Endothelial cell of umbilical vein (primary cell): ENCODE measurements at places on chromosomes 13 and 19. TPM values are rescaled to one million over a fixed set of nuclear protein-coding genes. Genes with fewer than 3 reads are reported as not detected.

Gene AMER2
- not detected in 2 replicates for total RNA-seq

Gene CYP2A7
- total RNA-seq, result not detected in 2 replicates

Gene FOSB
- 2.0 and 23.0 TPM in 2 replicates for total RNA-seq

Gene HSD17B14
- 20.9 and 21.5 TPM in 2 replicates for total RNA-seq

Gene GNG7
- total RNA-seq, result 0.72 and 0.84 TPM in 2 replicates

Gene IRGQ
- 33.2 and 34.1 TPM in 2 replicates for total RNA-seq

Gene KLK3
- not detected in 2 replicates for total RNA-seq

Gene ATG4D
- total RNA-seq, result 19.8 and 21.8 TPM in 2 replicates

Gene FDX2
- 20.5 and 22.4 TPM in 2 replicates for total RNA-seq

Gene SYDE1
- 35.3 and 38.2 TPM in 2 replicates for total RNA-seq

Gene MEIOSIN
- not detected in 2 replicates for total RNA-seq

Gene COL4A2
- 792 and 935 TPM in 2 replicates for total RNA-seq

Gene TPP2
- total RNA-seq, result 46.7 TPM in 2 replicates

Gene YJEFN3
- 2.1 and 2.4 TPM in 2 replicates for total RNA-seq

Gene MEDAG
- 27.2 and 30.2 TPM in 2 replicates for total RNA-seq

Gene FREM2
- total RNA-seq, result not detected in 2 replicates

Gene CACNA1A
- 0.38 and 0.51 TPM in 2 replicates for total RNA-seq

Gene CEACAM3
- total RNA-seq, result not detected in 2 replicates

Gene ZNF723
- total RNA-seq, result not detected in 2 replicates

Gene CFAP97D2
- not detected in 2 replicates for total RNA-seq

Gene TMPRSS9
- total RNA-seq, result not detected in 2 replicates

Gene LILRA1
- total RNA-seq, result not detected in 2 replicates

Gene PCDH9
- total RNA-seq, result 3.4 and 5.2 TPM in 2 replicates

Gene SPRED3
- total RNA-seq, result 13.5 and 15.7 TPM in 2 replicates

Gene PINLYP
- 2.6 and 5.5 TPM in 2 replicates for total RNA-seq

Gene OR7D2
- not detected in 2 replicates for total RNA-seq

Gene FAM83E
- total RNA-seq, result 1.7 and 3.5 TPM in 2 replicates

Gene FAM98C
- total RNA-seq, result 13.0 and 15.4 TPM in 2 replicates

Gene PSG11
- not detected in 2 replicates for total RNA-seq

Gene ZNF584
- 12.4 and 12.6 TPM in 2 replicates for total RNA-seq

Gene SERPINE3
- total RNA-seq, result not detected in 2 replicates

Gene CUL4A
- total RNA-seq, result 73.8 and 80.0 TPM in 2 replicates

Gene FFAR1
- total RNA-seq, result not detected in 2 replicates

Gene MYPOP
- 9.0 and 9.6 TPM in 2 replicates for total RNA-seq

Gene ZNF100
- 12.7 and 12.8 TPM in 2 replicates for total RNA-seq

Gene NUP62
- total RNA-seq, result 83.2 and 93.7 TPM in 2 replicates

Gene ZNF541
- total RNA-seq, result 0.13 TPM in 1 of 2 replicates, not detected in the other

Gene PRKD2
- total RNA-seq, result 94.9 and 101 TPM in 2 replicates

Gene OR7G1
- not detected in 2 replicates for total RNA-seq

Gene IGFL2
- not detected in 2 replicates for total RNA-seq

Gene ZGLP1
- total RNA-seq, result 2.9 and 5.3 TPM in 2 replicates

Gene KCNJ14
- total RNA-seq, result 0.92 and 1.4 TPM in 2 replicates
